GM12891 (cell line): ENCODE measurements at places on chromosomes 13 and 19.

DNA sequence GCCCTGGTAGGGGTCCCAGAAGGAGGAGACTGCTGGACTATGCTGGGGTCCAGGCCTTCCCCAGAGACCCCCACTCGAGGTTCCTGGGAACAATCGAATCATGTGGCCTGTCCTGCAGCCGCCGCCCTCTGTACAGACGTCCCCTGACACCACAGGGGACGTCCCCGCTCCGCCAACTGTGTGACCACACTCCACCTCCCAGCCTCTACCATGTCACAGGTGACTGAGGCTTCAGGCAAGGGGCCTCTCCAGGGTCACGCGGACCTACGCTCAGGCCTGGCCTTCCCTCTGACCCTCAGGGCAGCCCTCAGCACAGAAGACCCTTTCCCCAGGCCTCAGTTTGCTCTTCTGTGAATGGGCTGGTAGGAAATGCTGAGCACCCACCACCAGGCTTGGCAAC is 13.1 kb upstream of the TMEM161A start:
- DNase-seq = no peak

DNA sequence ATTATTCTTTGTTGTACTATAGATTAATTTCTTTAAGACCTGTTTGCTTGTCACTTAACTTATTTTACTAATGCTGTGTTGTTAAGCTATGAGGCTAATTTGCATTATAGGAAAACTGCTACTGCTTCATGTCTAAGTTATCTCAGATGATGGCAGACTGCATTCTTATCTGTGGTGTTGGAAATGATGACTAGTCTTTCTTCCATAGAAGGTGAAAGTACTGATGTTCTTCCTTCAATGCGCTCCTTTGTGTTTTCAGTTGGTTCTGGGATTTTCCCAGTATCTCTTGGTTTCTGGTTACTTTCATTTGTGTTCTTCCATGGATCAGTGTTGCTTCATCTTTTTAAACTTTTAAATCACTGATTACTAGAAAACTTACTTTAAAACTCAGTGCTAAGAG is 46.9 kb downstream of the TPP2 start:
- no peak for DNase-seq

DNA sequence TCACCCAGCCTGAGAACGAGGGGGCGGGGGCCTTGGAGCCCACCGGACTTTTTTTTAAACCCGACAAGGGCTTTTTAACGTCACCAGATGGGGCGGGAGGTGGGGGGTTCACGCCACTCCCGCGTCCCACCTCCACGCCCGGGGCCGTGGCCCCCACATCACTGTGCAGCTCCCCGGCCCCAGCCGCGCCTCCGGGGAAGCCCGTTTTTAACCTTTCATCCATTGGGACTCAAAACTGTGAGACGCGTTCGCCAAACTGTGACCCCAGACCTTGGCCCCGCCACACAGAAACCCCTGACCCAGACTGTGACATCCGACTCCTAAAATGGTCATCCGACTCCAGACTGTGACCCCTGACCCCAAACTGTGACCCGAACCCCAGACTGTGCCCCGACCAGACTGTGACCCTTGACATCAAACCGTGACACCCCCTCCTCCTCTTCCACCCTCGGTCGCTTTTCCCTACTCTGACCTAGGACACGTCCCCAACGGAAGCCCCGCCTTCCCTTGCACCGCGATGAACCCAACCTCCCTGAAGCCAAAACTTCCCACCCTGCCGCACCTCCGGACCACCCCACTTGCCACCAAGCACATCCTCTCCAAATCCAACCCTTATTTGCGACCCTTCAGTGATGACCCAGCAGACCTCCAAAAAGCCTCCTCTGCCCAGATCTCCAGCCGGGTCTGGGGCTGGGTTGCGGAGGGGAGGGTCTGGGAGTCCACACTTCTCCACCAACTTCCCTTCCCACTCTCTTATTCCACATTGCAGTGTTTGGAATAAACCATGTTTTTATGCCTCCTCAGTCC is 1.5 kb upstream of the GRWD1 start:
- DNase-seq = no peak

DNA sequence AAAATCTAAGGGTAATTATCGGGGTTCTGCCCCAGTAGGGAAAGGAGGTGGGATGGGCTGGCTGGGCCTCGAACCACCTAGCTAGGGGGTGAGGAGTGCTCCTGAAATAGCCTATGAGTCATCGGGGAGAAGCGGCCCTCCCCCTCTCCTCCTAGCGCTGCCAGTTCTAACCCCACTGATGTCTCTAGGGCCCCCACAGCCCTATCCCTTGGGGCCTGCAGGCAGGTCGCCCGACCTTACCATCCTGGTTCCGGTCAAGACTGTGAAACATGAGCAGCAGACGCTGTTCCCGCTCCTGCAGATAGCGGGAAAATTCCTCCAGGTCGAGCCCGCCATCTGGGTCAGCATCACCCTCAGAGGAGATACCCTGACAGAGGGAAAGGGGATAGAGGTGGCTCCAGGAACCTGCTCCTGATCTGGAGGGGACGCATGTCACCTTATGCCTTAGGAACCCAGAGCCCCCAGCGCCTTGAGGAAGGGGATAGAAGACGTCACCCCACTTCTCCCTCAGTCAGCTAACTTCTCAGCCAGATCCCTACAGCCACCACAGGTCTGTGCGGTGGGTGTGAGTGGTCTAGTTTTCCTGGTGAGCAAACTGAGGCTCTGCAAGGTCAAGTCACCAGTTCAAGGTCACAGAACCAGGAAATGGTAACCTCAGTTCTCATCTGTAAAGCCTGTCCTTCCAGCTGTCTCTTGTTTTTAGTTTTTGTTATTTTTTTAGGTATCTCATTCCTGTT is 1.5 kb downstream of the SLC25A23 start:
- no peak for DNase-seq

DNA sequence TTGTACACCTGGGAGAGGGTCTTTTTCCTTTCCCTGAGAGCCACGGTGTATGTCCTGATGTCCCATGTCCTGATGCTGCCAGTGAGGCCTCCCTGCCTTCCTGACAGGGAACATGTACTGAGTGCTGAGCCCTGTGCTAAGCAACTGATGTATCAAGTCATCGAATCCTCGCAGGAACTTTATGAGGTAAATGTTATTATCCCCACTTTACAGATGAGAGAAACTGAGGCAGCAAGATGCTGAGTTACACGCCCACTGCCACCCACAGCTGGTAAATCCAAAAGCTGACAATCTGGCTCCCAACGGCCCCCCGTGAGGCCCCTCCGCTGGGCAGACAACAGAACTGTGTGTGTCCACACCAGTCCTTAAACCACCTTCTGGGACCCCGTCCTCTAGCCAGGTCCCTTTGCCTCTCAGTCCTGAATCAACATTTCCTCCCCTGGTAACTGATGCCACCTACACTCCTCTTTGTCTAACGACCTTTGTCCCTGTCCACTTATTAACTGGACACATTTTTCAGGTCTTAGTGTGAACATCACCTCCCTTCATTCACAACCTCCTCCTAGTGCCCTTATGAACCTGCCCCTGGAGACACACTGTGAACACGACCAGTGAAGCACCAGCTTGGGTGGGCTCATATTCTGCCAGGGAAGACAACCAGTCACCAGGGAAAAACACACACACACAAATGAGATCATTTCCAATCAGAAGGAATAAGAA is 5.4 kb upstream of the VSIG10L start:
- DNase-seq = no peak

DNA sequence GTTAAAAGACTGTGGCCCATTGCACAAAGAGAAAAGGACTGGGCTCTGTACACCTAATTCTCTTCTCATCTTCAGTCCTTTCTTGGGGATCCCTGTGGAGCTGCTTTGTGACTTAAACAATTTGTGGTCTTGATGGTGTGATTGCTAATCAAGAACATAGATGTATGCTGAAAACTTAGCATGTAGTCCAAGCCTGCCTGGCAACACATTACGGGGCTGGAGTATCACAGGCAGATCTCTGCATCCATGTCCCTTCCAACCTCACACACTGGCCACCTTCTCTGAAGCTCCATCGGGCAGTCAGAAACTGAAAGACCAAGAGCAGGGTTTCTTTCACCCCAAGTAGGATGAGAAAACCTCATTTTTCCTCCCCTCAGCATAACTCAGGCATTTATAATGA is 69.6 kb upstream of the ARGLU1 start:
- no peak for DNase-seq

DNA sequence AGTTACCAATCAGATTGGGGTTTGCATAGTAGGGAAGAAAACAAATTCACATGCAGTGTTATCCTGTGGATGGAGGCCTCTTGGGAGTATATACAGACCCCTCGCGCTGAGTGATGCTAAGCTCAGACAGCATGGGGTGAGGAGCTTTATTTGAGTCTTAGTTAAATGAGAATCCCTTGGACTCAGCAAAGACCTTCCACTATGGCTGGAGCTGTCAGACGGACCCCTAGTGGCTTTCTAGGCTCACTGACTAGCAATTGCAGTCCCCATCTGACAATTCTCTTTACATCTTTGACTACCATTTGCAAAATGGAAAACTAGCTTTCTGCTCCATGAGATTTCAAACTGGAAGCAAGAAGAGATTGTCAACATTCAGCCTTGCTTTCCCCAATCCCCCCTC is 90.4 kb downstream of the STOML3 start:
- no peak for DNase-seq

GRCh38 chr13:98228661-98229341 is 51.7 kb upstream of the RNF113B start:
- no peak for DNase-seq

- no peak for DNase-seq
Observed at GRCh38 chr19:49217382-49217781, 59.8 kb downstream of the TRPM4 start.

DNA sequence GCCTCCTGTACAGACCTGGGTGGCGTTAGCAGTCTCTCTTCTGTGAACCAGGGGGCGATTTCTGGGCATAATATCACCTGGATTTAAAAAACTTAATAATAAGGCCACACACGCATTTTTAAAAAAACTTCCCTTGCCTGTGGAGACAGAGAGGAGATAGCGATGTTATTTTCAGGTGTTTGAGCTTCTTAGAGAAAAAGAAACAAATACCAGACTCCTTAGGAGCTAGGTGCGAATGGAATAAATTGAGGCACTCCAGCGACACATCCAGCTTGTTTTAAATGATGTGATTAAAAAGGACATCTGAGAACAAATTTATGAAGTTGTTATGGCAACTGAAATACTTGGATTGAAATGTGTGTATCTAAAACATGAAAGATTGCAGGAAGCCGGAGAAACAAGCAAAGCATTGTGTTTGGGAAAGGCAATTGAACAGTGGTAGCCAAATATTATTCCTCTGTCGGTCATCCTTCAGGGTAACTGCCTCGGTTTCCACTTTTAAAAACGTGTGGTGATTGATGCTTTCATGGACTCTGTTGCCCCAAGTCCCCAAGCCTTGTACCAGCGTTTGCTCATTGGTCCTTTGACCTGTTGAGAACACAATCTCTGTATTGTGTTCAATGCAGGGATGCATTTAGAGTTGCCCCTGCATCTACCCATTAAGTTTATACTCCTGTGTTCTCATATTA is 158.7 kb downstream of the TM9SF2 start:
- no peak for DNase-seq

GRCh38 chr13:33838647-33839046 is 20.7 kb downstream of the RFC3 start:
- no peak for DNase-seq

DNA sequence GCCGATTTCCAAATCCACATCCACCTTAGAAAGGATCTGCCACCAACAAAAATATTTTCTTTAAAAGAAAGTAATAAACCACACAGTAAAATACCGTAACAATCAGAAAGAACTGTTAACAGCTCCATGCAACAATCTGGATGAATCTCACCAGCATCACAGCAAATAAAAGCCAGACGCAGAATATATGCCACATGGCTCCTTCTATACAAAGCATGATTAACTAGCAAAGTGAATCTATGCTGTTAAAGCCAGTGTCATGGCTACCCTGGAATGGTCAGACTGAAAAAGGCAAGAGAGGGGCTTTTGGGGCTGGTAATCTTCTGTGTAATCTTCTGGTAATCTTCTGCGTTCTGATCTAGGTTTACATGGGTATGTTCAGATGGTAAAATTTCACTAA is 81.3 kb downstream of the SACS start:
- DNase-seq = no peak

GRCh38 chr19:42272535-42272897 is 3.5 kb downstream of the CIC start:
- DNase-seq = no peak

DNA sequence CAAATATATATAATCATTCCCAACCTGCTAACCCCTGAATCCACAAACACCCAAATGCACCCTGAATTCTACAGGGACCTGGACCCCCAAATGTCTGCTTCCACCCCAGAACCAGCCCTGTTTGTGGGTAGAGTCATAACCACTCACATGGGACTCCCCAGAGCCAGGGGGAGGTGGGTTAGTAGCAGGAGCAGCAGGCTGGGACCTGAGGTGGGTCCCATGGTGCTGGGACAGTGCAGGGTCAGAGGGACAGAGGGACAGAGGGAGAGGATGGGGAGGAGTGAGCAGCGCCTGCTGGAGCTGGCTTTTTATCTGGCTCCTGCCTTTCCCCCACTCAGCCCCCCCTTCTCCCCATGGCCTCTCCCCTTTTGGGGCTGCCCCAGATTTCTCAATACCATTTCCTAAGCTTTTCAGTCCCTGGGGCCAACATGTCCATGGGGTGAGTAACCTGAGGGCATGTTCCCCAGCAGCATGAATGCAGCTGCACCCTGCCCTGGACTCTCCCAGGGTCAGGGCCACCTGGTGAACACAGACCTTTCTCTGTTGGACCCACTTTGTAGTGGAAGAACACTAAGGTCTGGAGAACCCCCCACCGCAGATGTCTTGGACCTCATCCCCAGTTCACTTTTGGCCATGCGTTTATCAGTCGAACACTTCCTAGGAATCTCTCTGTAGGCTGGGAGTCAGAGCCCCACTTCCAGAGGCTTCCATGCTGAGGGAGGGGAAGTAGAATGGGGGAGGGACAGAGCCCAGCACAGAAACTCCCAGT is at the start of gene C3:
Gene C3, minus strand, starts transcription at position 282 of the 769 bp plus-strand sequence. Its CDS starts 61 bp downstream, at position 221.
- DNase-seq = no peak

DNA sequence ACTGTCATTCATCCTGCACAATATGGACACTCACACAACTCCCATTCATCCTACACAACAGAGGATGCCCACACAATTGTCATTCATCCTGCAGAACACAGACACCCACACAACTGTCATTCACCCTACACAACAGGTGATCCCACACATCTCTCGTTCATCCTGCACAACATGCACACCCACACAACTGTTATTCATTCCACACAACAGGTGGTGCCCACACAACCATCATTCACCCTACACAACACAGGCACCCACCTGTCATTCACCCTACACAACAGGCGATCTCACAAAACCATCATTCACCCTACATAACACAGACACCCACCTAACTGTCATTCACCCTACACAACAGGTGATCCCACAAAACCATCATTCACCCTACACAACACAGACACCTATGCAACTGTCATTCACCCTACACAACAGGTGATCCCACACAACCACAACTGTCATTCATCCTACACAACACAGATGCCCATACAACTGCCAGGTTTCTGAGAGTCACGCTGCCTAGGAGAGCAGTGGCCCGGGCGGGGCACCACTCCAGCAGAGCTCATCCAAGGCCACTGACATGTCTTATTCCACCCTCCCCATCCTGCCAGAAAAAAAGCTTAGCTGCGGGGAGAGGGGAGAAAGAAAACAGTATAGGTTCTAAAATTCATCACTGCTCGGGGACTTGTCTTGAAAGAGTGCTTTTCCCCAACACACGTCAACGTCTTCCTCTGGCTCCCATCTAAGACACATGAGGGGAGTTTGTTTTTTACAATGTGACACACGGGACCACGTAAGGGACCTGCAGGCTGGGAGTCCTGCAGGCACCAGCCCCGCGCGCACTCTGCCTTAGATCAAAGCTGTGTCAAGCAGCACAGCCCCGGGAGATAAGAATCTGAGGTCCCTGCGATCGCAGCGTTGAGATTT is 44.0 kb downstream of the KLF2 start:
- DNase-seq = no peak
